CD4-positive, alpha-beta T cell (primary cell): ENCODE measurements at places on chromosomes 5 and 9. TPM values are rescaled to one million over a fixed set of nuclear protein-coding genes. Genes with fewer than 3 reads are reported as not detected.

DNA sequence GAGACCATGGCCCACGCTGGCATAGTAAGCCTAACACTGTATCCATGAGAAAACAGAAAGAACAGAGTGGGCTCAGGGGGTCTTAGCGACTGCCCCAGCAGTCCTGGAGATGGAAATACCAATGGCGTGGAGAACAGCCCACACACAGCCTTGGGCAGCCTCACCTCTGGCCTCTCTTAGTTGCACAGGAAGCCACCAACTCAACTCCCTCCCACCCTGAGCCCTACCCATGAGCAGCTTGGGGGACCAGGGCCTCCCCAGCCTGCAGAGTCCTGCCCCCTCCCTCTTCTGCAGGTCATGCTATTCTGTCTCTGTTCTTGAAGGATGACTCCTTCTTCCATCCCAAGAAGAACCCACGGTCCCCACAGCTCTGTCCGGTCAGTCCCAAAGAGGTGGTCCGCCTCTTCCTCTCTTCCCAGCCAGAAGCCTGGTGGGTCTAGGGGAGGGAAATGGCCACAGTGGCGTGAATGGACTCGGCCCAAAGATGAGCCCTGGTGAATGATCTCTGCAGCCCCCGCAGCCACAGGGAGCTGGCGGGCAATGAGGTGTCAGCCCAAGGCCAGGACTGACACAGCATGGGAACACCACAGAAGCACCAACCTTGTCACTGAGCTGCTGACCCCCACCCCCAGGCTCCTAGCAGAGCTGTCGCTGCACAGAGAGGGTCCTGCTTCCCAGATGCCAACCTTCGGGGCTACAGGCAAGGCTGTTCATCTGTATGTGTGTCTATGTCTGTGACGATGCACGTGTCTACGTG, 131.2 kb downstream of the ROR2 start:
- no peak for DNase-seq
- H3K27me3 ChIP-seq, result no peaks in the 10 kb centered on the region
- no peaks in the 10 kb centered on the region for H3K36me3 ChIP-seq
- H3K27ac ChIP-seq, result no peak overlapping the region

DNA sequence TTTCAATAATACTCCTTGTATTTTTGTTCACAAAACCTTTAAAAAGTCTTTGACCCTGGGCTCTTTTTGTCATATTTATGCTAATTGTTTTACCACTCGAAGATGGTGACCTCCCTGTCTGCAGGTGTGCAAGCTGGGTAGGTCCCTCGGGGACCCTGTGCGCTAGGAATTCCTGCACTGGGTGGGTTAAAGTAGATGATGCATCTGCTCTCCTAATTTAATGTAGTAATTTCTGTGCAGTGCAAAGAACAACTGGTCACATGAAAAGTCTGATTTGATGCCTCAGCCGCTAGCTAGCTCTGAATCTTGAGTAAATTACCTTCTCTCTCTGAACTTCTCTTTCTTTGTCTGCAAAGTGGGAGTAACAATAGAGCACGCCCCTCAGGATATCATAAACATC, 139.1 kb upstream of the OTULINL start:
- H3K27ac ChIP-seq, result no peak overlapping the region
- DNase-seq, result no peak

GRCh38 chr5:122259995-122260394, 52.0 kb upstream of the SNCAIP start:
- H3K4me3 ChIP-seq, result no peak overlapping the region
- no peak overlapping the region for H3K27ac ChIP-seq
- H3K4me1 ChIP-seq, result no peaks in the 10 kb centered on the region
- H3K36me3 ChIP-seq, result no peaks in the 10 kb centered on the region
- H3K27me3 ChIP-seq, result no peaks in the 10 kb centered on the region

GRCh38 chr9:136007934-136008692, 46.9 kb upstream of the UBAC1 start:
- H3K27ac ChIP-seq, result no peak overlapping the region
- no peaks in the 10 kb centered on the region for H3K4me1 ChIP-seq
- DNase-seq, result no peak
- H3K4me3 ChIP-seq, result no peak overlapping the region

DNA sequence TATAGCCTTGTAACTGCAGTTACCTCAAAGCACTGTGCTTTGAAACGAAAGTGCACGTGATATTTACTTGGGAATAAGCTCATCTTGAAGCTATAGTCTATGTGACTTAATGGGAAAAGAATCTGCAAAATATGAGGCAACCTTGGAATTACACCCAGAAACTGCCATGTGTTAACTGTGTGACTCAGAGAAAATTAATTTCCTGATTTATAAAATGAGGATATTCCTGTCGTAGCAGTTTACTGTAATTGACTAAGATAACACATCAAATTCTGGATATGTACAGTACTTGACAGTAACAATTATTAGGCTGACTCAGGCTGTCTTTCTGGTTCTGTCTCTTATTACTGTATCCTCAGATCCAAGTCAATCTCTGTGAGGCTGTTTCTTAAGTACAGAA, 1079.9 kb upstream of the ACO1 start:
- no peak for DNase-seq
- no peaks in the 10 kb centered on the region for H3K36me3 ChIP-seq
- no peaks in the 10 kb centered on the region for H3K4me1 ChIP-seq
- H3K4me3 ChIP-seq, result no peak overlapping the region

DNA sequence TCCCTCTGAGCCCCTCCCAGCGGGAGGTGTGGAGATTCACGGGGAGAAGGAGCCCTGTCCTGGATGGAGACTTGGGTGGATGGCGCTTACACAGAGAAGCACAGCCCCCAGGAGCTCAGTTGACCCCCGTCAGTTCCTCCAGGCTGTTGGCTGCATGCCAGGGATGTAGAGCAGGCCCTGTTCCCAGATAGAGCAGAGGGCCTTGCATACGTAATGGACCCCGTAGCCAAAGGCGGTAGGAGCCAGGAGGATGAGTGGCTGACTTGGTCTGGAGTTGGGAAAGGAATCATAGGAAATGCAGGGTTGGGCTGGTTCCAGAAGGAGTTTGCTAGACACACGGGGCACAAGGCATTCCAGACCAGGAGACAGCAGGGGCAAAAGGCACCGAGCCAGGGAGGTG, 2.5 kb downstream of the PMPCA start:
- peaks cover 33% of the 10 kb centered on the region for H3K4me1 ChIP-seq
- no peak for DNase-seq
- no peaks in the 10 kb centered on the region for H3K27me3 ChIP-seq
- H3K4me3 ChIP-seq, result no peak overlapping the region

DNA sequence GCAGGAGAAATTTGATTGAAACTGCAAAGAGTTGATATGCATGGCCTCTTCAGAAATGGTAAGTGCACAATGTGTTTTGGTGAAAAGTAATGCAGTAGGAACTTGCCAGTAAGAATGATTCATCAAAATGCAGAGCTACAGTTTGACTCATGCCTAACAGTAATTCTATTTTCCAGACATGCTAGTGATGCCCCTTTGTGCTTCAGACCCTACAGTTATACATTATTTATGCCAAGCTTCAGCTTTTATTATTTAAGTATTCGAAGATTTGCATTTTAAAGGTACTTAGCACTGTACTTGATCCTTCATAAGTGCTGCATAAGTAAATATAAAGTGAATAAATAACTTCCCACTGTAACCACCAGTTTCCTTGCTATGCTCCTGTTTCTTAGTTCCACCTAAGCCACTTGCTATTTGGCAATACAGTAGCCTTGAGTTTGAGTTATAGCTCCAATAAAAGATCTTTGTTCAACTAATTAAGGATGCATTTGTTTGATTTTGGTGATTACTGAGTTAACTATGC, 3.6 kb upstream of the SPATA31E1 start:
- no peak overlapping the region for H3K4me3 ChIP-seq

- peaks cover 59% of the 10 kb centered on the region for H3K4me1 ChIP-seq
- no peaks in the 10 kb centered on the region for H3K36me3 ChIP-seq
- H3K27ac ChIP-seq, result no peak overlapping the region
- H3K27me3 ChIP-seq, result no peaks in the 10 kb centered on the region
Measured at GRCh38 chr5:139461176-139461575, 1.4 kb downstream of the ECSCR start.

GPRIN1 gene
- total RNA-seq, result 0.36 TPM

IL4 gene
- not detected for total RNA-seq

SPATA24 gene
- total RNA-seq, result 3.0 TPM
